ENCODE measurements at places on chromosomes 13 and 19.

GRCh38 chr19:7678971-7679751 lies 1.5 kb upstream of the TRAPPC5 start:
- DNase-seq, result no peak

GRCh38 chr19:30690935-30691818 lies 319.0 kb downstream of the ZNF536 start:
- no peak for DNase-seq

DNA sequence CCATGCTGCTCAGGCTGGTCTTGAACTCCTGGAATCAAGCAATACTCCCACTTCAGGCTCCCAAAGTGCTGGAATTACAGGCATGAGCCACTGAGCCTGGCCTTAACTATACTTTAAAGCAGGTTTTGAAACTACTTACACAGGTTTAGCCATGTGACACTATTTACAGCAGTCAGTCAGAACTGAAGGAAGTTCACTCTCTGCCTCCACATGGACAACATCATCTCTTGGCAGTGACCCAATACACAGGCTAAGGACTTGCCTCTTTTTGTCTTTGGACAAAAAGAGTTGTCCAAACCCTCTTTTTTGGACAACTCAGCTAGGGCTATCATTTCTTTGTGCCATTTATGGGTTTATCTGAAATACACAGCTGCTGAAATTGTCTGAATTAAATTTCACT lies 89.0 kb upstream of the CLDN10 start:
- no peak for DNase-seq

DNA sequence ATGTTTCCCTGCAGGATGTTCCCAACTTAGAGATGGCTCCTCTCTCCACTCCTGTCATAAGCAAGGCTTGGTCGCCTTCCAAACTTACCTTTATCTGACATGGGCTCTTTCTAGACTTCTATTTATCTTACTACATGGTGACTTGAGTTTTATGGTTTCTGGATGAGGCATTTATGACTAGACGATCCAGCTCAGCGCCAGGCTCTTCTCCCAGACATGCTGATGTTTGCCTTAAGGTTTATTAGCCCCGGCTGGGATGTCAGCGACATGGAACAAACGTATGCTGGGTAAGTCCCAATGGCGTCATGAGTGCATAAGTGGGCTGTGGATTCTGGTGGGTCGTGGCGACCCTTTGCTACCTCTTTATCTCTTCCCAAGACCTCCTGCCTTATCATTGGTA lies 39.8 kb upstream of the SLC15A1 start:
- DNase-seq, result no peak

DNA sequence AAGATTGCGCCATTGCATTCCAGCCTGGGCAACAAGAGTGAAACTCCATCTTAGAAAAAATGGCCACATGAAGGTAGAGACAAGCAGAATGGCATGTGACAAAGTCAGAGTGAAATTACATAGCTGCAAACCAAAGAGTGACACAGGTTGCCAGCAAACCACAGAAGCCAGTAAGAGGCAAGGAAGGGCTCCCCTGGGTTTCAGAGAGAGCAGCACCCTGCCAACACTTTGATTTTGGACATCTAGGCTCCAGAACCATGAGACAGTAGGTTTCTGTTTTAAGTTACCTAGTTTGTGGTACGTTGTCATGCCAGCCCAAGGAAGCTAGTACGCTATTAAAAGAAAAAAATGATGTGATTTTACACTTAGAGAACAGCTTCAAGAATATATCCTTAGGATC lies 1.9 kb downstream of the NLRP4 start:
- no peak for DNase-seq

DNA sequence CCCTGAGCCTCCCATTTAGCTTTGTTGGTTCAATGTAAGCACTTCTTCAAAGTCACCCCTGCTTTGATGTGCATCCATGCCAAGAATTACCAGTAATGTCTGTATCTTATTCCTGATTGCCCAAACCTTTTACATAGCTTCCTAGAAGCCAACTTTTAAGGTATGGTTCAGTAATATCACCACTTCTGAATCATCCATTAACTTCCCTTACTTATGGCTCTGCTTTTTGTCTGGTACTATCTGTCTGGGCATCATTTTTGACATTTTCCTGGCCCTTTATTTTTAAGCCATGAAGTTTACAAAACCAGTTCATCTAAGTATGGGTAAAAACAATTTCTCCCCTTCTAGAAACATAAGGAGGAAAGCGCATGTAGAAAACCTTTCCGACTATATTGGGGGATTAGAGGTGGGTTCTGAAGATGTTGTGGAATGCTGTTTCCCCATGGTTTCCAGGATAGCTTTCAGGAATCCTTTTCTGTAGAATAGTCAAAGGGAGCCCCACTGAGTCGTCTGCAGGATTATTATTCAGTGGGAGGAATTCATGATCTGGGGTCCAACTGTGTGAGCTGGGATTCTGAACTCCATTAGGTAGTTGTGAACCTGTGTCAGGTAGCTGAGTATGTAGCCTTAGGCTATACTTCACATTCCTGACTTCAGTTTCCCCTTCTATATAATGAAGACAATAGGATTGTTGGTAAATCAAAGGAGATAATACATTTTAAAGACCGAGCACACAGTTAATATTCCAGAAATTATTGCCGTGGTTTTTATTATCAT lies 163.8 kb downstream of the SUCLA2 start:
- no peak for DNase-seq

DNA sequence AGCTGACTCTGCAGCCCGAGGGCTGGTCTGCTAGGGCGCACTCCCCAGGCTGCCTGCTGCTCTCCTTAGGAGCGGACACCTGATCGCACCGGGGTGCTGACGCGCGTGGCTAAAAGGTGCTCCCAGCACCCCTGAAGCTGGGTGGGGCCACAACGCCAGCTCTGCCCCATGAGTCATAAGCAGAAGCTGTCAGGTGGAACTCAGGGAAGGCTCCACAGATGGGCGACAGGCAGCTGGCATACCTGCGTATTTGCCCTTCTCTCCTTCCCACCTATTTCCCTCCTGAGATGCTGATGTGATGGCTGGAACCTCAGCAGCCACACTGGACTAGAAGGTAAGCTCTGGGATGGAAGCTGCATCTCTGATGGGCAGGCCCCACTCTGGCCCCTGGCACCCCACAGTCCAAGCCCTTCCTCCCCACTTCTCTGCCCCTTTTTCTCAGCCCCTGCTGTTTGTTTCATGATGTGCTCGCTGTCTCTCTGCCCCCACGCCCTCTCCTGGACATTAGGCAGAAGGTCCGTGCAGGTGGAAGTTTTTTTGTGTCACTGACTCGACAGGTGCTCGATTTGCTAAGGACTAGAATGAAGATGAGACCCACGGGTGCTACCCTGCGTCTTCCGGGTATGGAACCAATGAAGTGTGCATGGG lies 30.3 kb upstream of the CACTIN start:
- DNase-seq, result no peak

- no peak for DNase-seq
Observed at GRCh38 chr19:10587022-10587838, at the start of gene AP1M2. AP1M2 (minus strand) TSS chr19:10587312; CDS start chr19:10587231, 81 bp downstream.
